GM23248 (cell line): ENCODE measurements at places on chromosomes 1 and 21. TPM values are rescaled to one million over a fixed set of nuclear protein-coding genes. Genes with fewer than 3 reads are reported as not detected.

Gene NBPF6
- total RNA-seq = not detected in 2 replicates

GRCh38 chr1:148263906-148264255 is 111.8 kb upstream of the NBPF11 start:
- H3K27me3 ChIP-seq = peaks cover 15% of the 10 kb centered on the region
- no peak for DNase-seq

GRCh38 chr21:32392880-32393676 is at the start of gene URB1:
Gene URB1, minus strand, starts transcription at chr21:32393012. Its CDS starts 102 bp downstream, at chr21:32392910.
- H3K27ac ChIP-seq = peak within 1 kb of the TSS; percentile 61
- H3K36me3 ChIP-seq = no peaks in the 10 kb centered on the region
- peaks cover 33% of the 10 kb centered on the region for H3K4me1 ChIP-seq
- no peaks in the 10 kb centered on the region for H3K27me3 ChIP-seq
- DNase-seq = peak; percentile 93
- peak within 1 kb of the TSS; percentile 99 for H3K4me3 ChIP-seq

DNA sequence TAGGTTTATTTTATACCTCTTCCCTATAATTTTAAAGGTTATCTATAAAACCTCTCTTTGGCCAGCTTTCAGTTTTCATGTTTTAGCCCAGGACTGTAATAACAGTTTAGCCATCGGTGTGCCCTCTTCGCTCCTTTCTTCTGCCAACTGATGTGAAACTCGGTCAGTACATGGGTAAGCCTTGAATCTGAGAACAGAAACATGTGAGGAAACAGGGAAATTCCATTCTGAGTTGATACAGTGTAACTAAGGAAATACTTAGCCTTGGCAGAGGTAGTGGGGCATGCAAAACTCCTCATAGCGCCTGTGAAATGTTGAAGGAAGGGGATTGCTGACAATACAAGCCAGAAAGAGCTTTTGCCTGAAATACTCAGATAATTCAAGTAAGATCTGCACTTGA is 465.2 kb downstream of the NCAM2 start:
- H3K27ac ChIP-seq = no peak overlapping the region
- DNase-seq = no peak
- H3K27me3 ChIP-seq = no peaks in the 10 kb centered on the region
- no peaks in the 10 kb centered on the region for H3K36me3 ChIP-seq

DNA sequence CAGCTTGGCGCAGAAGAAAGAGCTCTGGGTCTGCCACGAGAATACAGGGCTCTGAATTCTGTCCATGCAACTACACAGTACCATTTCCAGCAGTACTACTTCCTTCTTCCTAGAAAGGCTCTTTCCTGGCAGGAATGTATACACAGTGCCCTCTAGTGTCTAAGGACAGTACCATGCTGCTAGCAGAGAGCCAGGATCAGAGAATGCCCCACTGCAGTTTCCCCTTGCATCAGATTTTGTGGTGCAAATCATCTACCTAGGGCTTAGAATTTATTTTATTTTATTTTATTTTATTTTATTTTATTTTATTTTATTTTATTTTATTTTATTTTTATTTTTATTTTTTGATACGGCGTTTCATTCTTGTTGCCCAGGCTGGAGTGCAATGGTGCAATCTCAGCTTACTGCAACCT is 50.8 kb downstream of the PAX7 start:
- H3K4me1 ChIP-seq = no peaks in the 10 kb centered on the region
- peak; percentile 52 for DNase-seq
- no peak overlapping the region for H3K4me3 ChIP-seq

- no peak overlapping the region for H3K27ac ChIP-seq
- no peak overlapping the region for H3K4me3 ChIP-seq
- H3K27me3 ChIP-seq = no peaks in the 10 kb centered on the region
- DNase-seq = no peak
- H3K4me1 ChIP-seq = no peaks in the 10 kb centered on the region; the same call in 1 of the 2 replicates
These were observed 95.6 kb downstream of the PTPRC start for GRCh38 chr1:198734323-198735008.

Gene PHGDH
- total RNA-seq = 298 and 346 TPM in 2 replicates

Gene GBP7
- total RNA-seq = not detected in 2 replicates

DNA sequence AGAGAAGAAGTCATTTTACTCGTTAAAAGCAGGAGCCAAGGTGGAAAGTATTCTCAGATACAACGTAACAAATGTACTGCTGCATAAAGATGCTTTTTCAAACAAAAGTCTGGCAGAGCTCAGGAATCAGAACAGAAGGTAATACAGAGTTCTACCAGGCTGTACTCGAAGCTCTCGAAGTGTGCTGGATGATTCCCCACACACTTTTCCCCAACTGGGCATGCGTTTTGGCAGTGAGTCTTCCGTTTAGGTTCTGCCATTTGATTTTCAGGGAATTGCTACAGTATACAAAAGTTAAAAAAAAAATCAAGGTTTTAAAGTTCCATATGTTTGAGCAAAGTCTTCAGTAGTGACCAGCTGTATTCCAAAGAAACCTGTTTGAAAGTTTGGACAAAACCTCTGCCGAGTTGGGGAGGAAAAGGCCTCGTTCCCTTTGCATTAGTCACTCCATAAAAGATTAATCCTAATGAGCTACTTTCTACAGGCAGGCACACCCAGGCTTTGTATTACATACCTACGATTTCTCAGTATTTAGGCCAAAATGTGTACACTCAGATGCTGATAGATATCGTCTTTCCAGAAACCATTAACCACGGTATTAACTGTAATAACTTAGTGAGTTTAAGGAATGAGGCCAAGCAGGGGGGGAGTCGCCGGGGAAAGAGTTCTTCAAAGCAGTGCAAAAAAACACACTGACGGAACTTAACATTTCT is 477.1 kb downstream of the LMO4 start:
- no peaks in the 10 kb centered on the region for H3K27me3 ChIP-seq
- peaks cover 12% of the 10 kb centered on the region for H3K4me1 ChIP-seq
- no peak overlapping the region for H3K27ac ChIP-seq
